ENCODE measurements at places on chromosomes 7 and 10. TPM values are rescaled to one million over a fixed set of nuclear protein-coding genes. Genes with fewer than 3 reads are reported as not detected.

The WDFY4 gene
- total RNA-seq: 0.37 TPM

The PRPS1L1 gene
- not detected for total RNA-seq

The CTAGE15 gene
- total RNA-seq: 0.56 TPM

The CADPS2 gene
- total RNA-seq: not detected

The CAV2 gene
- not detected for total RNA-seq

The ZNF425 gene
- total RNA-seq: 0.67 TPM

The INMT gene
- total RNA-seq: 2.5 TPM

The GIMAP5 gene
- total RNA-seq: 149 TPM

The CUBN gene
- 2.5 TPM for total RNA-seq

The TMEM243 gene
- total RNA-seq: 46.2 TPM

The VPS37D gene
- total RNA-seq: 0.25 TPM

The AGR2 gene
- total RNA-seq: not detected

The TDRD1 gene
- total RNA-seq: 0.04 TPM

Measured in activated CD4-positive, alpha-beta T cell treated with anti-CD3 and anti-CD28 coated beads, Interleukin-2, amount 10 ng/mL, durations not matched to agents 7 days and 5 days (primary cell).